ENCODE measurements at places on chromosomes 2 and 18. TPM values are rescaled to one million over a fixed set of nuclear protein-coding genes. Genes with fewer than 3 reads are reported as not detected.

- no peak for DNase-seq
Observed at GRCh38 chr2:192585418-192585817, 390.7 kb upstream of the TMEFF2 start.

GRCh38 chr2:224428787-224429440 is 27.0 kb upstream of the FAM124B start:
- no peak for DNase-seq

MC4R gene
- total RNA-seq = not detected

DNA sequence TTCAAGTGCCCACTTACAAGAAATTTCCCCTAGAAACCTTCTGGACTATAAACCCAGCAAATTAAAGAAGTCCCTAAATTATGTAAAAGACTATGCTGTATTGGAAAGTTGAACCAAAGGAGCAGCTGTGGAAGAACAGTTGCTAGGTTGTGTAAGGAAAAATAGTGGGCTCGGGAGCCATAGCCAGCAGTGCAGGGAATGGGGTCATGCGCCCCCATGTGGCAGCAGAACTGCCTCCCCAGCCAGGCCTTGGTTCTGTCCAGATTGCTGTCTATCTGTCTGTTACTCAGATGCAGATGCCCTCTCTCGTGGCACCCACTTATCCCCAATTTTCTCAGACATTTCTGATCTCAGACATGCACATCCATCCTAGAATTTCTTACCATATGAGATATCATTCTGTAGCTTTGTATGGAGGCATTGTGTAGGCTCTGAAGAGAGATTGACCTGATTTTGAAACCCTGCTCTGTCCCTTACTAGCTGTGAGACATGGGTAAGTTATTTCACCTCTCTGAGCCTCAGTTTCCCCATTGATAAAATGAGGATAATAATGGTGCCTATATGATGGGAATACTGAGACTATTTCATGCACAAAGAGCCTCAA is 258.3 kb downstream of the SS18 start:
- peak; percentile 76 for DNase-seq

STEAP3 gene
- total RNA-seq = 24.0 TPM

DNA sequence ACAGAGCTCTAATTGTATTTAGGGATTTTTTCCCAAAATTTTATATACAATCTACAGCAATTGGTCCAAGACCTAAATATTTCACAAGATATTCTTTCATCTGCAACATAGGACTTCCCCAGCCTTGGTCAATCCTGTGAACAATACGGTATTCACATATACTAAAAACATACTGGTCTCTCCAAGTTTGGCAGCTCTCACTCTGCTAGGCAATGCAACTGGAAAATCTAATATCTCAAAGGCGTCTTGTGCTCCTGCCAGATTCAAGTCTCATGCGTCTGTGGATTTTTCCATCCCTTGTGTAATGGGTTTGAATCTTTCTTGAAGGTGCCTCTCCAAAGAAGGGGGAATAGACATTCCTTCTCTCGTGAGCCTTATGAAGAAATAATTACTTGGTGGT is 27.4 kb upstream of the MBOAT2 start:
- no peak for DNase-seq

VAMP5 gene
- 6.3 TPM for total RNA-seq

- peak; percentile 1 for DNase-seq
Observed at GRCh38 chr2:128390991-128391630, 72.4 kb upstream of the HS6ST1 start.

DNA sequence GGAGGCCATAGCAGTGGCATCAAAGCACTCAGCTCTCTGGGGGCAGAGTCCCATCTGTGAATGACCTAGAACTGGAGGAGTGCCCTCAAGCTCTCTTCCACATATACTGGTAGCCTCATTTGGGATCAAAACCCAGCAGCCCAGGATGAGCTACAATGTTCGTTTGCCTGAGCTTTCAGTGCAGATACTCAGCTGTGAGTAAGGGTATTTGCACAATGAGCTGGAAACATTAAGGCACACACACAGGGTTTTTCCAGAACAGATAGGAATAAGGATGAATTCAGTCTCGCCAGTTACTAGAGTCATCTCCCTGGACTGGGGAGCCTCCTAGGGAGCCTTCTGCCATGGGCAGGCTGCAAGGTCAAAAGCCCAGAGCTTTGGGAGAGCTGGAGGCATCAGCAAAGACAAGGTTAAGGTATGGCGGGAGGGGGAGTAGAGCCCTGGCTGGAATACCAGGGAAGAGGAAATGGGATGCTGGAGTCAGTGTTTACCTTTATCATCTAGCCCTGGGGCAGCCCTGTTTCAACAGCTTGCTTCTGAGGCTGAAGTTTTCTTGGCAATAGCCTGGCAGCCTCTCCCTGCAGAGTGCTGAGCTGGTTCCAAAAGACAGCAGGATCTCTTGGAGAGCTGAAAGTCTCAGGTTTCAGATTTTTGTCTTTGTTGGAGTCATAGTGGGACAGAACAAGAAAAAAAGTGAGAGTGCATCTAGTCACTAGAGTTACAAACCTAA is 187.7 kb downstream of the LOXHD1 start:
- no peak for DNase-seq

- DNase-seq = no peak
Observed at GRCh38 chr2:242017086-242017485, 147.6 kb downstream of the RTP5 start.

DNA sequence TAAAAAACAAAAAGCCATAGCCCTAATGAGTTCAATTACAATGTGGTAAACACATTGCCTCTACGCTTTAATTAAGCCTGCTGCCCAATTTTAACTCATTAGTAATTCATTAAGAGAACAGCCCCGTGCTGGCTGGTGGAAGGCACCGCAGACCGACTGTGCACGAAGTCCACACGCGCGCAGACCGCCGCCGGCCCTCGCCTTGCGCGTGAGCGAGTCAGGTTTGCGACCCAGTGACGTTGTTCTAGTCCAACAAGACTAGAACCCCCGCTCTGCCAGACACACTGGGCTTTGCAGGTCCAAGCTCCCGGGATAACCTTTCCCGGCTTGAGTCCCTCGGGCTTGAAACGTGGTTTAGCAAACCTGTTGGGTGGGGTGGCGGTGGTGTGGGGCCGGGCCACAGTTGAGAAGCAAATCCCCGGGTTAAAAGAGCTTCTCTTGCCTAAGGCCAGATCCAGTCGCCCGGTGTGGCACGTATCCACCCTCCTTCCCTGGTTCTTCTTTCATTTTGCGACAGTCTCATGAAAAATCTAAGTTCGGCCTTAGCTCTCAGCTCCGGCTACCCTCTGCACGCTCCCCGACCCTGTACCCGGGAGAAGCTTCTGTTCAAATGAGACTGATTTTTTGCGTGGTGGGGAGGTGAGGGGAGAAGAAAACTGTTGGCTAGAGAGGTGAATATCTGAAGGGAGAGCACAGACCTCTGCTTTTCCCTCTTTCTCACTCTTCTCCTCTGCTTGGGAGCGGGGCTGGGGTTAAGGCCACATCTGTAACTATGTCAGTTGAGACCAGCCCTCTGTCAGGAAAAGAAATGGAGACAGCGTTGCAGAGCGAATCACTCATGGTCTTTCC is 11.1 kb upstream of the SKOR2 start:
- peak; percentile 12 for DNase-seq

GRCh38 chr2:233033672-233034071 is 1.2 kb downstream of the NEU2 start:
- DNase-seq = no peak

CENPA gene
- total RNA-seq = 37.4 TPM

FAM98A gene
- total RNA-seq = 91.1 TPM

GRCh38 chr2:149536649-149537048 is 50.9 kb downstream of the MMADHC start:
- DNase-seq = no peak

IL37 gene
- not detected for total RNA-seq

GRCh38 chr2:88181511-88181910 is 11.4 kb downstream of the THNSL2 start:
- DNase-seq = no peak

- DNase-seq = no peak
Observed at GRCh38 chr2:29060441-29060840, 13.9 kb downstream of the PCARE start.

TEKT4 gene
- total RNA-seq = not detected

- no peak for DNase-seq
Observed at GRCh38 chr2:170843656-170844055, 27.0 kb downstream of the GAD1 start.

DNA sequence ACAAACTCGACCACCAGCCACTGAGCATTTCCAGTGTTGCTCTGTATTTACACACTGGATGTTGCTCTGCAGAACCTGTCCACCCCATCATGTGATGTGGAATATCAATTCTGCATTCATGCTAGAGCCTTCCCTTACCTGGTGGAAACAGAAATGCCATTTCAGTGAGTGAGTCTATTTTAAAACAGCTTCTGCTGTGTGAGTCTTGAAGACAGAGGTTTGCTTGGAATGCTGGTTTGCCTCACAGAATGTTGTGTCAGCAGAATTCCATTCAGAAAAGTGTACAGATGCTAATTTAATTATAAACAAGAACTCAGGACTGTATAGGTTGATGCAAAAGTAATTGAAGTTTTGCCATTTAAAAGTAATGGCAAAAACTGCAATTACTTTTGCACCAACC is 118.3 kb downstream of the MAP3K20 start:
- DNase-seq = no peak

DNA sequence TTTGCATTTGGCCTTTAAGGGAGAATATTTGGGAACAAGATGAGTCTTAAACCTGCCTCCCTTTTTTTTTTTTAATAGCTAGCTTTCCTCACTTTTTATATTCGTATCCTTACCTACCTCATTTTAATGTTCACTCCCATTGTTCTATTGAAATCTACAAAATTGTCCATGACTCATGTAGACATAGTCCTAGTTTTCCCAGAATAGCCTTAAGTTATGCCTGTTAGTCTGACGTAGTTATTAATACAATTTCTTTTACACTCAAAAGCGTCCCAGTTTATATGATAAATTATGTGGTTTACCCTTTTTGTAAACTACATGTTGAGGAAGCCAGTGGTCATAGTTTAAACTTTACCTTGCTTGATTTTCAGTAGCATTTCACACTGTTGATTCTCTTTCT is 73.4 kb downstream of the UBR3 start:
- DNase-seq = no peak

- DNase-seq = no peak
Observed at GRCh38 chr2:45821558-45822271, 170.2 kb downstream of the PRKCE start.

RIT2 gene
- 1.4 TPM for total RNA-seq

GRCh38 chr2:231394211-231395141 is 1.0 kb upstream of the B3GNT7 start:
- peak; percentile 76 for DNase-seq

Measured in WTC11 (cell line).